ENCODE measurements at places on chromosomes 3 and 15.

GRCh38 chr15:58551084-58551763 lies 119.4 kb downstream of the LIPC start:
- DNase-seq: no peak

GRCh38 chr15:101038327-101039003 lies 119.3 kb downstream of the LRRK1 start:
- no peak for DNase-seq

DNA sequence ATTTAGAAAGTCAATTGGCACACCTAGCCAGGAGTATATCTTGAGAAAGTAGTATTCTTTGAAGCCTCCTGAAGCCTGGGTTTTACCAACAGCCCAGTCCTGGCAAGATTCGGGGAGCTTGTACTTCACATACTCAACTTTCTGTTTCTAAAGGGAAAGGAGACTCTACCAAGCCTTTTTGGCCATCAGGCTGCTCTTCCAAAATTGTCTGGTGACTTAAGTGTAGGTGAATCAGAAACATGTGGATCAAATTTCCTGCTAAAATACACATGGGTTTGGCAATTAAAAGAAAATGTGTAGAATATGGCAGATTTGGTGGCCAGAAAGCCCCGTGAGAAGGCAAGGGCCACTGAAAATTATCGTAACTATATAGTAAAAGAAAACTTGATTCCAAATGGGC lies 15.9 kb upstream of the GREM1 start:
- no peak for DNase-seq

- DNase-seq: no peak
Observed at GRCh38 chr15:42332331-42332730, 27.0 kb upstream of the CAPN3 start.

GRCh38 chr15:77684341-77685081 lies 51.8 kb upstream of the LINGO1 start:
- no peak for DNase-seq

DNA sequence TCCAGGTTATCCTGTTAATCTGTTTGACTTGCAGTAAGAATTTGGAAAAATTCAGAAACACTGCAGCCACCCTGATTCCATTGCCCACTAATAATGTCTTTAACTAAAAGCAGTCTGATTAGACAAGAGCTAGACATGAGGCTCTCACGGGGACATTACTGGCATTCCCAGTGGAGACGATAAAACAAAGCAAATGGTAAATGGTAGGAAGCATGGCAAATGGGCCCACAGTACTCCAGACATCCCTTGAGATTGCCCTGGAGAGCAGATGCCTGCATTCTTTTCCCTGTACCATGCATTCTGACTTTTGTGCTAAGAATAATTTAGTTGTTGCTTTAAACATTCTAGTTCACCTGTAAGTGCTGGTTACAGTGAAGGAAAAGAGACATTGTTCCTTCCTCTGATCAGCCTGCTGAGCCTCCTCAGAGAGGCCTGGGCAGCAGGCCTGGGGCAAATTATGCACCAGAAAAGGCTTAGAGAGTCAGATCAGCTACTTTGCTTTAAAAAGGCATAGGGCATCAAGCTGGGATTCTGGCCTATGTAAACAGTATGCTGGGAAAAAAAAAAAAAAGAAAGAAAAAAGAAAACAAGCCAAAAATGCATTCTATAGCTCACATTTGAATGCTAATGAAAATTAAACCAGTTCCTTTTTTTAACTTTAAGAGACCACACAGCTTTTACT lies 204.6 kb downstream of the GABRG3 start:
- DNase-seq: no peak

DNA sequence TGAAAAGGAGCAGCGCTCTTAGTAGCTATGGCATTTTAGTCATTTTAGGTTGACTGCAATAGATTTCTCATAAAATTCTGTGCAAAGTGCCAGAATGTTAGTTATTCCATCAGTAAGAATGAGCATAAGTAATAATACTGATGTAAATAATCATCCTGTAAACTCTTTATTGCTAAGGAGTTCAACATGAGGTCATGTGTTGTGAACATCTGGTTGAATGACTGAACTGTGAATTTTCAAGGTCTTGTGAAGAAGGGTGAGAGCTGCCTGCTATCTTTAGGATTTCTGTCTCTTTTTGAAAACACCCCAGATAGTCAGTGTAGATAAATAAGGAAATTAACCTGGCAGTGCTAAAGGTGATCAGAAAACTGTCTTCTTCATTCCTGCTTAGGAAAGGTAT lies 333.4 kb upstream of the TBC1D5 start:
- no peak for DNase-seq

- no peak for DNase-seq
Observed at GRCh38 chr3:178203650-178204049, 332.6 kb upstream of the KCNMB2 start.

DNA sequence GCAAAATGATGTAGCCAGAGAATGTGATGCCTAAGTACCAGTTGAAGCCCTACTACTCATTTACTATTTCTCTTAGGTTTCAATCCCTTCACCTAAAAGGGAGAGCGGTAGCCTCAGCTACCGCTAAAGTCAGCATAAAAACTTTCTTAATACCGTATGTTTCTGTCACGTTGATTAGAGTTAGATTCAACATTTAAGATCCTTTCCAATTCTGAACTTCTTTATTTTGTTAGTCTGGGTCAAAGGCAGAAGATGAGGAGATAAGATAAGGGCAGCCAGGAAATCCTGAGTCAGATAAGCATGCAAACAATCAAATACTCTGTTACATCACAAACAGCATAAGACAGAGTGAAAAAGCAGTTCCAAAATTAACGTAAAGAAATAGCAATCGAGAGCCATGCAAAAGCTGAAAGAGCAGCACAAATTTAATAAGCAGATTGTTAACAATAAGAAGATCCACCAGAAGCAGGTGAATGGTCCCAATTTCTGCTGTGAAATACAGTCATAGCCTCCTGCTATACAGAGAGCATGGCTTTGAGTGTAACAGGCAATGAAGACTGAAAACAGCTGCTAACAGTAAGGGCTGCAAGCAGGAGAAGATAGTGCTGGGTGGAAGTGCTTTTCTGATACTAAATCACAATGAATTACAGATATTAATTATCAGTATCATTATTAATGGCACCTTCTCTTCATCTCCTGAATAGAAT lies 3.0 kb downstream of the TMEM207 start:
- no peak for DNase-seq

DNA sequence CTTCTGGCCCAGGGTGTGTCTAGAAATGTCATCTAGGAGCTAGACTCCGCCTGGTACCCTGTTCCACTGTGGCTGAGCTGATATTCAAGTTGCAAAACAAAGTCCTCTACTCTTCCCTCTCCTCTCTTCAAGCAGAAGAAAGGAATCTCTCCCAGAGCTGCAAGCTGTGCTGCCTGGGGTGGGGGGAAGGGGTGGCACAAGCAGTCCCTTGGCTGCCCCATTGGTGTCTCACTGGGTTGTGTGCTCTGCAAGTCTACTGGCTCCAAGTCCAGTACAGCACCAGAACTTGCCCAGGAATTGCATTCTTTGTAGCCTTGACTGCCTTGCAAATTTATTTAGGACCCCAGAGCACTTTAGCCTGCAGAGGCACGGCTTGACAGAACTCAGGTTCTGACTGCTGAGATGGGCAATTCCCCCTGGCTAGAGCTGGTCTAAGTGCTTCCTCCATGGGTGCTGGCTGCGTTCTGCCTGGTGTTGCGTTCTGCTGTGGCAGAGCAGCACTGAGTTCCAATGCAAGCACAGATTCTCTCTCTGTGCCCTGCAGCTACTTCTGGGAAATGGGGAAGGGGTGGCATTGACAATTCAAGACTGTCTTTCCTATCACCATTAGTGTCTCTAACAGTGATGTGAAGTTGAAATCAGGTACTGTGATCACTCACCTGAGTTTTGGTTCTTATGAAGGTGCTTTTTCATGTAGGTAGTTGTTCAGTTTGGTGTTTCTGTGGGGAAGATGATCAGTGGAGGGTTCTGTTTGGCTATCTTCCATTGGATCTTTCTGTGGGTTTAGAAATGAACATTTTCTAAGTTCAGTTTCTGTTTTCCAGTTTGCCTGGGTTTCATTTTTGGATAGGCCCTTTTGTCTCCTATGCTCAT lies 39.5 kb downstream of the OXSR1 start:
- no peak for DNase-seq

GRCh38 chr3:48555949-48556795 lies 431 bp downstream of the PFKFB4 start:
- DNase-seq: no peak

DNA sequence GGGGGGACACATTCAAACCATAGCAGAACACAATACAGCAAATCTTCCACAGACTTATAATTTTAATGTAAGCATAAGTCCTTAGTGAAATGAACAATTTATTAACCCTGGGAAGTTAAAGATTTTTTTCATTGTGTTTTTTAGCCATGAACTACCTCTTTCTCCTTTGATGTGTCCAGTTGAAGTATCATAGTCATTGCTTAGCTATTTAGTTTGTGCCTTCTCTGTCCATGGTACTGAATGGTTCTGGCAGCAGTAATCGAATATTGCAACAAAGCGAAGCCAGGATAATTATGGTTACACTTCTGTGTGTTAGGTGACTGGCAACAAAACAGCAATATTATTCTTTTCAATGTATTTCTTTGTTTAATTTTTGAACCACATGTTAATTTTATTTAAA lies 403.0 kb upstream of the ONECUT1 start:
- DNase-seq: no peak

- DNase-seq: no peak
Observed at GRCh38 chr15:83053151-83053550, 13.9 kb downstream of the BTBD1 start.

DNA sequence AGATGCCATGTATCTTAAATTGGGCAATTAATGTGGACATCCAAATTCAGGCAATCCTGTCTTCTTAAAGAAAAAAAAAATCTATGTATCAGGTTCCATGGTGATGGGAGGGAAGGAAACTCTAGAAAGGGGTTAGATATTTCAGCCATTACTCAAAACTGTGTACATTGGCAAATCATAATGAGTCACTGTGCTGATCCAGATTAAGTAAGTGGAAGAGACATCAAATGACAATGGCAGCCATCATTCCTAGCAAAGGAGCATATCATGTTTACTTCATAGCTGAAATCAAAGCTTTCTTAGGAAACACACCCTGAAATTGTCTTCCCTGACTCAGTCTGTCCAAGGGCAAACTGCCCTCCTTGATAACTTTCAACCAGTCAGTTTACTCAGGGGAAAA lies 713.3 kb upstream of the GBE1 start:
- no peak for DNase-seq

DNA sequence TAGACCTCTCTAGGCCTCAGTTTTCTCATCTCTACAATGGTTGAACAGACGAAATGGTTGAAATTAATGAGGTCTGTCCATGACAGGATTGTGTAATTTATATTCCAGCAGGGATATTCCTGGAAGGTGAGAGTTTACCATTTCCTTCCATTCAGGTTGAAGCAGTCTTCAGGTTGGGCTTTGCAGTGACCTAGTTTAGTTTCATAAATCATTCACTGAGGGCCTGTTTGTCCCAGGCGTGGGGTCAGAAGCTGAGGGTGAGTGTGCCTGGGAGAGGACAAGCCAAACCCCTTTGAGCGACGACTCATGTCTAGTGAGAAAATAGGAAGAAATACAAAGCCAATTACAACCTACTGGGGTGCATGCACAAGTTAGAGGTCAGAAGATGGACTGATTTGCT lies 57.2 kb upstream of the CACNA2D3 start:
- DNase-seq: no peak

GRCh38 chr3:126308394-126309125 lies 48.6 kb downstream of the KLF15 start:
- no peak for DNase-seq

GRCh38 chr3:149894205-149894604 lies 76.5 kb downstream of the PFN2 start:
- no peak for DNase-seq

DNA sequence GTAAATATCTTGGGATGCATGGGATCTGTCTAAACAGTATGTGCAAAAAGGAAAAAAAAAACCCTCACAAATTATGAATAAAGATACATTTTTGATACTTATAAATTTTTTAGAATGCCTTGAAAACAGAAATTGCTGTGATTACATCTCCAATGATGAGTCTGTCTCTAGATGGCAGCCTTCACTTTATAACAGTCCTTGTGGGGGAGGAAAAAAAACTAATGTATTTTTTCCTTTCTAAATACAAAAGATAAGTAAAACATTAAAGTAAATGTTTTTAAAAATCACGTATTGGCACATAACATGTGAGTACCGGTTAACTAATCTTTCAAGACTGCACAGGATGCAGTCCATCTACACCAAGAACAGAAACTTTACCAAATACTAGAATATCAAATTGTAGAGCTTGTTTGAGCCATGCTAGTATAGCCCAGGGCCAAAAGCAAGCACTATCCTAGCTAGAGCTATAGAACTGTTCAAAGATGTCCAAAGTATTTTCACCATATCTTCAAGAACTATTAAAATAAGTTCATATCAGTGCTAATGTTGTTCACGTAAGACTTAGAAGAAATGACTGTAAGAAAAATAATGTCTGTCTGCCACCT lies 206.4 kb downstream of the STAG1 start:
- DNase-seq: no peak

GRCh38 chr15:74365598-74366445 lies 1.6 kb downstream of the CYP11A1 start:
- no peak for DNase-seq

- no peak for DNase-seq
Observed at GRCh38 chr15:58260205-58260724, 122.1 kb downstream of the AQP9 start.

- no peak for DNase-seq
Observed at GRCh38 chr3:72336821-72337479, 511.3 kb downstream of the SHQ1 start.

DNA sequence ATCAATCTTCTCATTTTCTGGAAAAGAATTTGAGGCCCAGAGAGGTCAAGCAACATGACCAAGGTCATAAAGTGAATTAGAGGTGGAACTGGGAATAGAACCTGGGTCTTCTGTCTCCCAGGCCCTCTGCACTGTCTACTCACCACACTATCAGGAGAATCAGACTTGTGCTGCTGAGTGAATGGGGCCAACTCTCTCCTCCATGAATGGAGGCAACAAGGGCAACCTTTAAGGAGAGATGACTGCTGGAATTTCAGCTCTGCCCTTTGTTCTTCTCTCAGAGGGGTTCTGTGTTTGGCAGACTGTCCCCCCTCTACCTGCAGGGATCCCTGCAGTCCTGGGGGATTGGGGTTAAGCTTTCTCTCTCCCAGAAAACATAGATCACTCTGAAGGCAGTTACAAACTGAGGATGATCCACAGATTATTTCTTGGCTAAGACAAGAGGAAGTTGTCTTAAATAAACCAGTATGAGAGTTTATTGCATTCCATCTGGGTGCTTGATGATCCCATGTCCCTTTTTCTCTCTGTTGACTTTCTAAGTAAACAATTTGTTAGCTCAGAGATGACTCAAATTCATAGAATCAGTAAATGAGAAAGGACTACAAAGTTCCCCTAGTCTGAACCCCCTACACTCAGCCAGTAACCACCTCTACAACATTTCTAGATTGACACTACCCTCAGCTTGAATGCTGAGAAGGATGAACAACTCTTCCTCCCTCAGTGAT lies 99.0 kb upstream of the LIPC start:
- DNase-seq: no peak

Data from activated naive CD4-positive, alpha-beta T cell treated with anti-CD3 and anti-CD28 coated beads, Interleukin-2, amount 10 ng/mL, durations not matched to agents 7 days and 5 days (primary cell).